ENCODE measurements at places on chromosomes 3 and 15. TPM values are rescaled to one million over a fixed set of nuclear protein-coding genes. Genes with fewer than 3 reads are reported as not detected.

DNA sequence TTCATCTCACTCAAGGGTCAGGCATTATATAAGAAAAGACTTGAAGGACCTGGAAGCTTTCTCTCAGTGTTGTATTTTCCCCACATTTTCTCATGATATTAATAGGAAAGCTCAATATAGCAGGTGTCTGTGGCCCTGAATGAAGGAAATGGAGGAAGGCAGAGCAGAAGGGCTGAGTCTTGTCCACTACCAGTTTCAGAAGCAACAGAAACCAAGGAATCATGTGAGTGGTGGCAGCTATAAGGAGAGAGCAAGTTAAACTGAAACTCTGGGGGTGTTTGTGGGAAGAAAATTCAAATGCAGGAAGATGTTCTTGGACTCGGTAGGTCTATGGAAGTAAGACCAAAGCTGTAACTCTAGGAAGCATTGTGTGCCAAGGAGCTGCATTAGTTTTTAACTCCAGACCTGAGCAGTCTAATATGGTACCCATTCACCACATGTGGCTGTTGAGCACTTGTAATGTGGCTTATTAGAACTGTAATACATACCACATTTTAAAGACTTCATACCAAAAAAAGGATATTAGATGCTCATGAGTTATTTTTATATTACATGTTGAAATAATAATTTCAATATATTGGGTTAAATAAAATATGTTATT lies 278.8 kb upstream of the GADL1 start:
- no peaks in the 10 kb centered on the region for H3K4me1 ChIP-seq
- H3K27ac ChIP-seq = no peak overlapping the region
- DNase-seq = no peak
- H3K4me3 ChIP-seq = no peak overlapping the region
- H3K27me3 ChIP-seq = no peaks in the 10 kb centered on the region
- H3K36me3 ChIP-seq = no peaks in the 10 kb centered on the region

DNA sequence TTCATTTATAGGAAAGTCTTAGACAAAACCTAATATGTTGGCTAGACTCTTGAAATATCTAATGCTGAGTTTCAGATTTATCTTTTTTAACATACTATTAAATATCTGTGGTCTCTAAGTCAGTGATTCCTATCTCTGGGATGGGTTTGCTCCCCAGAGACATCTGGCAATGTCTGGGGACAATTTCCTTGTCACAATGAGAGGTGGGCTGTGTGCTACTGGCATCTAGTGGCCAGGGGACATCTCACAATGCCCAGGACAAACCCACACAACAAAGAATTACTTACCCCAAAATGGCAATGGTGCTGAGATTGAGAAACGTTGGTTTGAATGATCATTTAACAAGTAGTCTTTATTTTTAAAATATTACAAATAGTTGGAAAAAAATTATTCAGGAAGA lies 602.1 kb downstream of the MAGI1 start:
- no peaks in the 10 kb centered on the region for H3K4me1 ChIP-seq
- H3K4me3 ChIP-seq = no peak overlapping the region
- H3K36me3 ChIP-seq = no peaks in the 10 kb centered on the region
- H3K27me3 ChIP-seq = no peaks in the 10 kb centered on the region
- DNase-seq = no peak
- no peak overlapping the region for H3K27ac ChIP-seq

DNA sequence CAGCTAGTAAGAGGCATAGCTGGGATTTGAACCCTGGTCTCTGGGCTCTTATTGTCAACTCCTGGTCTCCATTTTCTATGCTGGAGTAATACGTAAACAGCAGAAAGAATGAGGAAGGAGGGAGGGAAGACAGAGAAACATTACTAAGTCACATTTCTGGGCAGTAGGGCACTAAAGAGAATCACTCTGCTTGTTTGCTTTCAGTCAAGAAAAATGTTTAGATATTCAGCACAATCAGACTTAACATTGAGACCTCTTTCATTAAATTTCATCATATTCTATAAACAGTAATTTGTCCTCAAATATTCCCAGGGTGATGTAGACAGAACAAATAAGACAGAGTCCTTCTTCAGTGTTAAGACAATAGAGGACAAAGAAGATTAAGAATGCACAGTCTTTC lies 67.7 kb upstream of the BNC1 start:
- H3K27me3 ChIP-seq = no peaks in the 10 kb centered on the region
- no peaks in the 10 kb centered on the region for H3K4me1 ChIP-seq
- no peak for DNase-seq
- H3K36me3 ChIP-seq = no peaks in the 10 kb centered on the region

DNA sequence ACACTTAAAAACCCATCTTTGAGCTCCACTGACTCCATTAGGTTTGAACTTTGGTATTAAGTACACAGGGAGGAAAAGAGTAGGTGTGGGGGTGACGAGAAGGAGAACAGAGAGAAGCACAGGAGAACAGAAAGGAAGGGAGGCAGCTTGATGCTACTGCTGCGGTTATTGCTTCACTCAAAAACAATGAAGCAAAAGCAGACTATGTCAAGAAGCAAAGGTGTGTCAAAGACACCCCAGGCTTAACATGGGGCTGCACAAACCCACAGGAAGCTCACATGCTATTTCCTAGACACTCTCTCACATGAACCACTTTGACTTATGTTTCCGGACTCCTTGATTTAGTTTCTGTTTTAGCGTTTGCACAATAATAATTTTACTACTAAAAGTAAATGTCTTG lies 961.0 kb upstream of the CFAP20DC start:
- no peaks in the 10 kb centered on the region for H3K36me3 ChIP-seq
- H3K4me1 ChIP-seq = no peaks in the 10 kb centered on the region
- no peaks in the 10 kb centered on the region for H3K27me3 ChIP-seq

DNA sequence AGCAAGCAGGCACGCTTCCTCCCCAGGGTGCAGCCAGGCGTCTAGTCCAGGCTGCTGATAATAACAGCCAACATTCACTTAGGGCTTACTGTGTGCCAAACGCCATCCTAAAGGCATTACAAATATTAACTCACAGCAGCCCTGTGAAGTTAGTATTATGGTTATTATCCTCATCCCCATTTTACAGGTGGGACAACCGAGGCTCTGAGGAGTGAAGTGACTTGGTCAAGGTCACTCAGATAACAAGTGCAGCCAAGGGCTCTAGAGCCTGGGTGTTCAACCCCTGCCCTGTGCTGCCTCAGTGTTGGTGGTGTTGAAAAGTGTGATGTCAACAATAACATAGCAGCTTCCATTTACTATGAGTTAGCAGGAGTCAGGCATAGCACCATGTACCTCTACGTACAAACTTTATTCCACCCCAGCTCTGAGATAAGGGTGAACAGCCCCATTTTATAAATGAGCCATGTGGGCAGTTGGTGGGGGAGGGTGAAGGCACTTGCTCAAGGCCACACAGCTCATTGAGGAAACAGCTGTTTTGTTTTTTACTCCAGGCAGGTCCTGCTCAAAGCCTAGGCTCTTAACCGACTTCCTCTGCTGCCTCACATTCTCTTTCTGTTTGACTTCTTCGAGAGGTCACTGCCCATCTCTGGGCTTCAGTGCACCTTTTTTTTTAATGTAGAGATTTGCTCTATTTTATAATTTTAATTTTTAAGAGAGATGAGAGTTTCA lies 24.0 kb upstream of the TRH start:
- no peaks in the 10 kb centered on the region for H3K27me3 ChIP-seq
- no peaks in the 10 kb centered on the region for H3K4me1 ChIP-seq
- no peaks in the 10 kb centered on the region for H3K36me3 ChIP-seq
- no peak overlapping the region for H3K4me3 ChIP-seq
- no peak overlapping the region for H3K27ac ChIP-seq

The C3orf49 gene
- not detected for total RNA-seq

The GLT8D1 gene
- total RNA-seq = 10.6 TPM

DNA sequence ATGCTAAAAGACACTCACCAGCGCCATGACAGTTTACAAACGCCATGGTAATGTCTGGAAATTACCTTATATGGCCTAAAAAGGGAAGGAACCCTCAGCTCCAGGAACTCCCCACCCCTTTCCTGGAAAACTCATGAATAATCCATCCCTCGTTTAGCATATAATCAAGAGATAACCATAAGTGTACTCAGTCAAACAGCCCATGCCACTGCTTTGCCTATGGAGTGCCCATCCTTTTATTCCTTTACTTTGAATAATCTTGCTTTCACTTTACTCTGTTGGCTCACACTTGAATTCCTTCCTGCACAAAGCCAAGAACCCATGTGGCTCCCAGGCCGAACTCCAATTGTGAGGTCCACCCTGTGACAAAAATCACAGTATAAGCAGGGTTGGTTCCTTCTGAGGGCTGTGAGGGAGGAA lies 19.1 kb upstream of the FSTL1 start:
- H3K36me3 ChIP-seq = no peaks in the 10 kb centered on the region
- H3K4me1 ChIP-seq = peaks cover 7% of the 10 kb centered on the region
- DNase-seq = no peak
- H3K4me3 ChIP-seq = no peak overlapping the region
- no peak overlapping the region for H3K27ac ChIP-seq

- H3K36me3 ChIP-seq = no peaks in the 10 kb centered on the region
- H3K4me1 ChIP-seq = no peaks in the 10 kb centered on the region
- DNase-seq = no peak
- H3K27ac ChIP-seq = no peak overlapping the region
Observed at GRCh38 chr3:169836078-169836941, 23.6 kb upstream of the LRRC34 start.

DNA sequence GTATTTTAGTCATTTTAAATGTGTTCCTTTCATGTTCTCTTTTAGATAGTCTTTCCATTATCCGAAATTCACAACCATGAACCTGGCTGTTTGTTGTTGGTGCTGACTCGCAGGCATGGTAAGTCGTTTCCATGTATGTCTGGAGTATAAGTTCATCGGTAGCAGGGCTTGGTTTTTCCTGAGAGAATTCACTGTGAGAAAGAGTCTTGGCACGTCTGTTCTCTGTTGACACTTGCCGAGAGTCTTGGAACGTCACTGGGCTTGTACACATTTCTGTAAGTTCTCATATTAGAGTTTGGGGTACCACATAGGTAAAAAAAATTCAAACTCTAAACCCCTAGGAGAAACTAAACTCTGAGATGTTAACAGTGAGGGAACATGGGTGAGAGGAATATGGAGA lies 29.4 kb upstream of the EIF4A2 start:
- H3K4me3 ChIP-seq = no peak overlapping the region
- no peak for DNase-seq
- H3K36me3 ChIP-seq = no peaks in the 10 kb centered on the region
- peaks cover 39% of the 10 kb centered on the region for H3K4me1 ChIP-seq

DNA sequence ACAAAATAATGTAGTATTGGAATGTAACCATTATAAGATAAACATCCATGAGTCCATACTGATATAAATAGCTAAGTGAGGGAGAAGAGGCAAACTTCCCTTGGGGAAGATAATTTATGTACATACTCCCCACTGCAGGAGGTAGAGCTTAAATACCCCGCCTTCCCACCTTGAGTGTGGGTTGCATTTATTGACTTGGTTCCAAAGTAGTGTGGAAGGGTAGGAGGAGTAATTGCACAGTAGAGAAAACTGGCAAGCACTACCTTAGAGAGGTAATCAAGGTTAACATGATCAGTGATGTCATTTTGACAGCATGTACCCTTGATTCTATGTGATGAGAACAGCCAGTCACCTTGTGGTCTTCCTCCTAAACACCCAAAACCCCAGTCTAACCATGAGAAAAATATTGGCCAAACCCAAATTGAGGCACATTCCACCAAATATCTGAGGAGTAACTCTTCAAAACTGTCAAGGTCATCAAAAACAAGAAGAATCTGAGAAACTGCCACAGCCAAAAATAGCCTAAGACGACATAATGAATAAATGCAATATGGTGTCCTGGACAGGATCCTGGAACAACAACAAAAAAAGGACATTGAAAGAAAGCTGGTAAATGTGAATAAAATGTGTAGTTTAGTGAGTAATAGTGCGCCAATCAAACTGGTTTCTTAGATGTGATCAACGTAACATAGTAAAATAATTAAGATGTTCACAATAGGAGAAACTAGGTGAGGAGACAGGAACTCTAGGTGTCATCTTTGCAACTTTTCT lies 774 bp upstream of the CNOT10 start:
- DNase-seq = no peak
- H3K4me1 ChIP-seq = peaks cover 19% of the 10 kb centered on the region
- H3K27ac ChIP-seq = peak overlapping the region; percentile 89
- peak overlapping the region; percentile 98 for H3K4me3 ChIP-seq

DNA sequence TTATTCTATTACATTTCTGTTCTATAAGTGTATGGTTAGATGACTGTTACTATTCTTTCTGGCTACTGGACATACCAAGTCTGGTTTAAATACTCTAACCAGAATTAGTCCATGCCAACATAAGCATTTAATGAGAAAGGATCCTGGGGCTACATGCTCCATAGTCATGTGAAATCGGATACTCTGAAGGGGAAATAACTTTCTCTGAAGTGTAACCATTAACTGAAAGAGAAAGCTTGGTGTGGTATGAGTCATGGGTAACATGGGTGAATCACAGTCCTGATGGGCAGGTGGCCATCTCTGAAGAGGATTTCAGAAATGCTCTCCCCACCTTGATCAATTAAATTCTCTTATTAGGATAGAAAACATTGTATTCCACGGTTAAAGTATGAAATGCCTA lies 69.4 kb downstream of the FHIT start:
- H3K4me1 ChIP-seq = peaks cover 14% of the 10 kb centered on the region
- DNase-seq = no peak
- no peaks in the 10 kb centered on the region for H3K27me3 ChIP-seq
- no peak overlapping the region for H3K27ac ChIP-seq
- no peak overlapping the region for H3K4me3 ChIP-seq

DNA sequence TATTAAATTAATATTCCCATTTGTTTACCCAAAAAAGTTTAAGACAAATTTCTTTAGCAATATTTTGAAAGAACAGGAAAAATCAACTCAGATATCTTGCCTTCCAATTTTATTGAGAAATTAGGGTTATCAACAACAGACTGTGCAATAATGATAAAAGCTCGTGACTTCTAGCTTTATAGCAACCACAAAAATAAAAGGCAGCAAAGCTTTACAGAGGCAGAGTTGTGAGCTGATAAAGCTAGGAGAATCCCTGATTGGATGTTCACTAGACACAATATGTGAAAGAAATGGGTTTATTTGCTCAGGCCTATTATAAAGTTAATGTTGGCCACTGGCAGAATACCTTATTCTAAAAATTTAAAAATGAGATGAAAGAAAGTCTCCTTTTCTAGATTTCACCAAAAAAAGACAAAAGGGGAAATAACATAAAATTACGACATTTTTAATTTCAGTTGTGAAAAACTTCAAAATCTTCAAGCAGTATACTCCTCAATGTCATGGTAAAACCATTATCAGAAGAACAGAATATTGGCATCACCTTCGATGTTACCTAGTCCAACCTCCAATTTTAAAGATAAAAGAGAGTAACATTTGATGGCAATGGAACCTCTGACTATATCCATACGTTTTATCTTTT lies 2.8 kb downstream of the VPS13C start:
- H3K27me3 ChIP-seq = peaks cover 5% of the 10 kb centered on the region
- H3K27ac ChIP-seq = no peak overlapping the region
- peaks cover 15% of the 10 kb centered on the region for H3K4me1 ChIP-seq
- no peaks in the 10 kb centered on the region for H3K36me3 ChIP-seq
- H3K4me3 ChIP-seq = no peak overlapping the region
